Stimulated activated CD8-positive, alpha-beta memory T cell treated with anti-CD3 and anti-CD28 coated beads, Interleukin-7, amount 100 ng/mL, for 4 hours (primary cell): ENCODE measurements at places on chromosomes 7 and 10.

DNA sequence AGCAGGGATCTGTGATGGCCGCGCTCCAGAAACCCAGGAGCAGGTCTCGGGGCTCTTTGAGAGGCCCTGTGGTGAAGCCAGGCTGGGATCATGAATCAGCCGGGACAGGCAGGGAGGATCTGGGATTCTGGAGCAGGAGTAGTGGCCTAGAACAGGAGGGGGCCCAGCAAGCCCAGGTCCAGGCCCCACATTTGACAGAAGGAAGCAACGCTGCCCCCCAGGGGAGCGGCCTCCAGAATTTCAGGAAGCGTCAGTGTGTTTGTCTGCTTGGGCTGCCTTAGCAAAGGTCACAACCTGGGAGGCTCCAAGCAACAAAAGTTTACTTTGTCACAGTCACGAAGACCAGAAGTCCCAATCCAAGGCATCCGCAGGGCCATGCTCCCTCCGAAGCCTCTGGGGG lies 36.8 kb downstream of the CLRN3 start:
- no peak for DNase-seq

DNA sequence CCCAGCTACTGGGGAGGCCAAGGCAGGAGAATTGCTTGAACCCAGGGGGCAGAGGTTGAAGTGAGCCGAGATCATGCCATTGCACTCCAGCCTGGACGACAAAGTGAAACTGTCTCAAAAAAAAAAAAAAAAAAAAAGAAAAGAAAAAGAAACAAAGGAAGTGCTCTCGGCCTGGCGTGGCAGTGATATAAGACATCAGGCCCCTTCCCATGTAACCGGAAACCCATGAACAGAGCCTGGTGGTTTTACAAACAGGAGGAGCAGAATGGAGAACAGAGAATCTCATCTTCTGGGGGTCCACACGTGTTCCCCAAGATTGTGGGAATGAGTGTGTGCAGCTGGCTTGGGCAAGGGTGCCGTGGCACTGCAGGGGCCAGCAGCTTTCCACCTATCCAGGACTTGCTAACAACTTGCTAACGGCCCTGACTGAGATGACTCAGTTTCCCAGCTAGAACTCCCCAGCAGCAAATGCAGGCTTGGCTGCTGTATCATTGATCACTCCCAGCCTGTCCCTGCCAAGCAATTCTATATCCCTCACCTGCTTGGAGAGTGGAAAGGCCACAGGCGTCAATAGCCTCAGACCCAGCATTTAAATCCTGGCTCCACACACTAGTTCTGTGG lies 103.0 kb downstream of the COL26A1 start:
- no peak for DNase-seq

DNA sequence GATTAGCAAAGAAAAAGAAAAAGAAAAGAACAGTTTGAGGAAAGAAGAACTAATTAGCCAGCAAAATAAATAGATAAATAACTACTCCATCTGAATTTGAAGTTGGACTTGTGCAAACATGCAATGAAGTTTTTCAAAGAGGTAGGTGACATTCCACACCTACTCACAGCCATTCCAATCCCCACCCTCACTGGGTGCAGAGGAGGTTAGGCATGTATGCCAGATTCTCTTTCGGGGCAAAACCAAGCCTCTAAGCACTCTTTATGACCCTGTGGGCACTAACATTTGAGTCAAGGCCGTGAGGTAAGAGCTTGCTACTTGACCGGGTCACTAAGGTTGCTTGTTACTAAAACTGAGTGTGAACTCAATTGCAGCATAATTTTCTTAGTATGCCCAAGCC lies 108.4 kb upstream of the SEMA3A start:
- no peak for DNase-seq

GRCh38 chr10:127982601-127983000 lies 75.7 kb downstream of the PTPRE start:
- no peak for DNase-seq

DNA sequence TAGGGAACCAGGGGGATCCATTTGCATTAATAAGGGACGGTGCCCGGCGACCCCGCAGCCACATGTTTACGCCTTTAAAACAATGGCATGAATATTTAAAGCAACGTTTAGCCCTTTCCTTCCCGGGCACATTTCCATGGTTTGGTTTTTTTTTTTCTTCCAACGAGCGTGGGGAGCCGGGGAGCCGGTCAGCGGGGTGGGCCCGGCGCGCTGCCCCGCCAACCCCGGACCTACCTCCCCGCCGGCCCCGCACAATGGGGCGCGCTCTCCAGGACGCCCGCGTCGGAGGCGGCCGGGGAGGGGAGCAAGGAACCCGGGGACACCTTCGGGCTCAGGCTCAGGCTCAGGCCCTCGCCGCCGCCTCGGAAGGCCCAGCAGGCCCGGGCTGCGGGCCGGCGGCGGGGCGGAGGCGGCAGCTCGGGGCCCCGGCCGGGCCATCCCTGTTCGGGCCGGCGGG lies 1.0 kb downstream of the SEPHS1 start:
- DNase-seq: no peak

- no peak for DNase-seq
Observed at GRCh38 chr10:48701139-48701901, 16.6 kb downstream of the WDFY4 start.

- DNase-seq: no peak
Observed at GRCh38 chr7:22372863-22373262, 15.9 kb upstream of the RAPGEF5 start.
